ENCODE measurements at places on chromosomes 2 and 18. TPM values are rescaled to one million over a fixed set of nuclear protein-coding genes. Genes with fewer than 3 reads are reported as not detected.

DNA sequence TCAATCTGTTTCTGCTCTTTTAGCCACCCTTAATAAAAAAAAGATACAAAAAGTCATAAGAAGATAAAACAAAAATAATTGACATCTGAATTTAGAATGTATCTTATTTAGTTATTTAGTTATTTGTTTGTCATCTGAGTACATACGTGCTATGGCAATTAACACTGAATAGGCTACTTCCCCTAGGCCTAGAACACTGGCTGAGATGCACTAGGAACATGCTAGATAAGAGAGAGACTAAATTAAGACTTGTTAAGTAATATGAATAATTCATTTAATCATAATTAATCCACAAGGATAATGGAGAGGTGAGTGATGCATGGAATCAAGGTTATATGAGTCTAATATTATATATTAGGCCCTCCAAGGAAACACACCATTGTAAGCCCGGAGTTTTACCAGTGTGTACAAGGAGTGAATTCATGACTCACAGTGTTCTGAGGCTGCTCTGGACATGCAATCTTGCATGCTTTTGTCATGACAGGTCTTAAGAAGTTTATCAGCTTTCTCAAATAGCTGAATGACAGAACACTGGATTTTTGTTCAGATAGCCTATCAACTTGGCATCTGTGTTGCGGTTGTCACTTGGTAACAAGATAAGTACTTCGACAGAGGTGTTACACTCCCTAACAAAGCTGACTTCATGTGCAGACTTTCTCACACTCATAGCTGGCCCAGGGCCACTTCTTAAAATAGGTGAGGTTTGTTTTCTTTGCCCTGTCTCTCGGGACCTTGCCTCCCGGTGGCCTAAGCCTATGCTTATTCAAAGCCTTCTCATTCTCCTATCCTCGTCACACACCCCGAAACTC lies 5.0 kb upstream of the SERPINB2 start:
- no peak for DNase-seq

The AFF3 gene
- total RNA-seq, result 830 TPM

DNA sequence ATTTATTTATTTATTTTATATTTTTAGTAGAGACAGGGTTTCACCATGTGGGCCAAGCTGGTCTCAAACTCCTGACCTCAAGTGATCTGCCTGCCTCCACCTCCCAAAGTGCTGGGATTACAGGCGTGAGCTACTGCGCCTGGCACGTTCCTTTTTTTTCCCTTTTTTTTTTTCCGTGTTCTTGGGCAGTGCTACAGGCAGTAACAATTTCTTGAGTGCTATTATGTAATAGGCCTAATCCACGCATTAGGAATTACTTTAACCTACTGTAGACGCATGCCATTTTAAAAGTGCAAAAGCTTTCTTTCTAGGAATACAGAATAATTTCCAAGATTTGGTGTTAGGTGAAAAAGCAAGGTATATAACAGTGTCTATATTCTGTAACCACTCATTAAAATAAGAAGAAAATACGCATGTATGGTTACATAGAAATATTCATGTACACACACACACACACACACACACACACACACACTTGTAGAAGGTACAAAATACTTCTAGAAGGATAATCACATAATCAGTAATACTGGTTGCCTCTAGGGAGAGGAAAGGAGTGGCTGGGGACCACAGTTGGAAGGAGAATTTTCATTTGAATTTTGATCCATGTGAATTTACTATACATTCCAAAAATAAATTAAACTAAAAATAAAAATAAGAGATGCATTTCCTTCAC lies 92.3 kb downstream of the METTL8 start:
- no peak for DNase-seq

The SLC19A3 gene
- not detected for total RNA-seq

DNA sequence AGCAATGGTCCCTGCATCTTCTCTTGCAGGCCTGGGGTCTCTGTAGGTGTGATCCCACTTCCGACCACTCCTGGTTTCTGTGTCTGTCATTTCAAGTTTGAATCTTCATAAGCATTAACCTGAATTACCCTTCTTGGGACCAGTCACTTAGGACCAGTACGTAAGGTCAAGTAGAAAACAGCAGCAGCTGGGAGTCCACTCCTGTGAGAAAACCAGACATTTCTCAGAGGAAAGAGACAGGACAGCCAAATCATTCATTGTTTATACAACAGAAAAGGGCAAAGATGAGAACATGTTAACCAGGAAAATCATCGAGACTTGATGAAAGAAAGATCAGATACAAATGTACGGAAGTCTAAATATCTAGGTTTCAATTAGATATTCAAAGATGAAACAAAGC lies 163.0 kb downstream of the MREG start:
- DNase-seq, result no peak

DNA sequence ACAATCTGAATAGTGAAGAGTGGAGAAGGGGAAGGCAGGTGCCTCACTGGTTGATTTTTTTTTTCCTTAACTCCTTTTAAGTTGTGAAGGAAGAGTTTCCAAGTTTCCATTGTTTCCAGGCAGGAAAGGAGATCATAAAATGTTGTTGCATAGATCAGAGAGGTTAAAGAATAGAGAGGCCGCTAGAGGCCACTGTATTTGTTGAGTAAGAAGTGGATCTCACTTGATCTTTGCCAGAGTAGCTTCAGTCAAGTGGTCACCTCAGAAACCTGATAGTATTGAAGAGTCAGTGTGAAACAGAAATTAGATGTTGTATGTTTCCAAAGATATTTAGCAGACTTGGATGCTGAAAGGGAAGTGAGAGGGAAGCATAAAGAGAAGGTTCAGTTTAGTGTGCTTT lies 17.6 kb downstream of the CTNNA2 start:
- no peak for DNase-seq

- DNase-seq, result no peak
Observed at GRCh38 chr2:39772086-39772811, 6.8 kb downstream of the THUMPD2 start.

- DNase-seq, result no peak
Observed at GRCh38 chr18:419541-420175, 80.8 kb downstream of the COLEC12 start.

DNA sequence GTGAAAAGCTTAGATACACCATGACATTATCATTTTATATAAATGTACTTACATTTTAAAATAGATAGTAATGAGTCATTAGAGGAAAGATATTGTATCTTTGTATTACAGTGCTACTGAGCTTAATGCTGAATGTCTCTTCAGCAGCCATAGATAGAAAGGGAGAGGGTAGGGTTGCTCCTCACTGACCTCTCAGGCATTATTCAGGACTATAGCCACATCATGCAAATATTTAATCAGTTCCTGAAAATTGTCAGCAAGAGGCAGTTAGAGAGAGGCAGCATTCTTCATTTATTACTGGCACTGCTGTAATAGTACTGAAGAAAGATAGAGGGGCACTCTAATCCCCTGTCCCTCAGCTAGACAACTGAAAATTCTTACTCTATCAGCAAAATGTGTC lies 242.0 kb upstream of the TANK start:
- no peak for DNase-seq

Data from B cell (primary cell).